Pulmonary artery endothelial cell (primary cell): ENCODE measurements at places on chromosomes 7 and 10.

GRCh38 chr7:107506674-107507339 lies 37.0 kb downstream of the GPR22 start:
- no peak for DNase-seq

DNA sequence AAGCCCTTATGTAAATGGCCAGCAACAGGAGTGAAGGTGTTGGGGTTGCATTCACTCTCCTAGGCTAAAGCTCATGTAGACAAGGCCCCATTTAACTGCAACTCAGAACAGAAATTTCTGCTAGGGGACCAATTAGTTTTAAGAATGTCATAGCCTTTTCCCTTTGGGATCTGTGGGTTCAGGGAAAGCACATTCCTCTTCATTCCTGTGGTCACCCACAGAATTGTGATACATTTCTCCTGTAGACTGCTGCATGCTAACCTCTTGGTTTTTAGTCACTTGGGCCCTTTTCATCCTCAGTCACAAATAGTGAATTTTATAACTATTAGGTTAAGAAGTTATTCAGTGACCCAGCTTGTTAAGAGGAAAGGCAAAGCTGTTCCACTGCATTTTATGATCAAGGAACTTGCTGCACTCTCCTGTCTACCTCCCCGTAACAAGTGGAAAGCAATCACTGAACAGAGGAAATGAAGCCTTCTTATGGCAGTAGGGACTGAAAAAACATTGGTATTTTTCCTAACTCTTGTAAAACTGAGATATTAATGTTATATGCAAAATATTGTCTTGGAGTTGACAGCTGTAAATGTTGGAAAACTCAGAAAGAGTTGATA lies 124.9 kb downstream of the SND1 start:
- no peak for DNase-seq

- no peak for DNase-seq
Measured at GRCh38 chr7:49876202-49876601, 102.8 kb downstream of the VWC2 start.

DNA sequence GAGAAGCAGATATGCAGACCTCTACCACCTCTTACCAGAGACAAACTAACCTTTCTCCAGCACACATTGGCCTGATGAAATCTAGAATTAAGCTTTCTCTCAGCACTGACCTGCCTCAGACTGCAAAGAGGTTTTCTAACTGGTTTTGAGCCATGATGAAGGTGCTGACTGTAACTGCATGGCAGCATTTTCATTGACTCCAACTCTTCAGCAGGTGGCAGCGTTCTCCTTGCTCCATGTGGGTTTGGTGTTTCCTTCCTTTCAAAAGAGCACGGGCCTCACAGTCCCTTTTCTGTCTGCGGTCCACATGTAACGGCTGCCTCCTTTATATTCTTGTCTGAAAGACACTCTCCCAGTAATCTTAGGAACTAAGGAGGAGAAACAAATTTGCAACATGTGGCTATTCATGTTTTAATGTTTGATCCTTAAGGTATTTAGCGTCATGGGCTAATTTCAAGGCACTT lies 12.6 kb downstream of the KLLN start:
- DNase-seq = no peak
